ENCODE measurements at places on chromosomes 5 and 9.

- no peak for DNase-seq
These were observed 124.3 kb upstream of the RAI14 start for GRCh38 chr5:34531751-34532360.

DNA sequence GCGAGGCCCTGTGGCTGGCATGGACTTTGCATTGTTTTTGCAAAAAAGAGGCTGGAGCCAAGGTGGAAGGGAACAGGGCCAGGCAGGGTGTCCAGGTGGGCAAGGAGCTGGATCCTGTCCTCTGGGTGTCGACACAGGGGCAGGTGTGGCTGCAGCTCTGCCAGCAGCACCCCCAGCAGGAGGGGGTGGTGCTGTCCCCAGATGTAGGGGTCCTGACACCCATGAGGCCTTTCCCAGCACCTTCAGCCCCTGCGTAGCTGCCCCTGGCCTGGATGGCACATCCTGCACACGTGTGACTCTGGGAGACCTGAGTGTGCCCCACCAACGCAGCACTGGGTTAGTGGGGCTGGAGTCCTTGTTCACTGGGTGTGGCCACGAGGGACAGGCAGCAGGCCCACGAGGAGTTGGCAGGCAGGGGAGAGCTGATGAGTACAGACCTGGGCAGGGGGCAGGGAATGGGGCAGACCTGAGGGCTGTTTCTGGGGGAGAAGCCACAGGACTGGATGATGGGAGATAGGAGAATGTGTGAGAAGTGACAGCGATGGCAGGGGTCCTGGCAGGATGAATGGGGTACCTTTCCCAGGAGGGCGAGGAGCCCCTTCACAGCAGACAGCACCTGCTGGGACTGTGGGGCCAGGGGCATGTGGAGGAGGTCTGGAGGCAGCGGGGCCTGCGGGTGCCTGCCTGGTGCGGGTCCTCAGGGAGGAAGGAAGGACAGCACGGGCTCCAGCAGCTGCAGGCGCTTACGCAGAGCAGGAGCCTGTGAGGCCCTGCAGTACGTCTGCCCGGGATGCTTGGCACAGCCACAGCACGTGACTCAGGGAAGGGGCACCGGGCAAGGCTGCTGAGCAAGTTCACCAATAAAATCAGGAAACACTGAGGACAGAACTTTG, 3.6 kb upstream of the RASGEF1C start:
- DNase-seq, result no peak

DNA sequence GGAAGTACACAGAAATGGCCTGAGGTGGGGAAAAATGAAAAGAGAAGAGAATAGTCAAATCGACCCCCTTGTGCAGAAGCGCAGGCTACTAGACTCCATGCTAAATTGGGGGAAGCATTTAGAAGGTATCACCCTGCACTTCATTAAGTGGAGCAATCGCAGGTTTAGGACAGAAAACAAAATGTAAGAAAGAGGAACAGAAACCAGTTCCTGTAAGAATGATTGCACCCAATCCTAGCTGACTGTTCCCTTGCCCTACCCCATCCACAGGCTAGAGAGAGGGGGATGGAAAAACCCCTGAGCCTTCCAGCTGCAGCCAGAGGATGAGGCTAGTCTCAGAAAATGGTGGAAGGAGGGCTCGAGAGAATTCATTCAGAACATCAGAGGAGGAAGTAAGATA, 23.9 kb upstream of the PPP1R2B start:
- DNase-seq, result no peak

DNA sequence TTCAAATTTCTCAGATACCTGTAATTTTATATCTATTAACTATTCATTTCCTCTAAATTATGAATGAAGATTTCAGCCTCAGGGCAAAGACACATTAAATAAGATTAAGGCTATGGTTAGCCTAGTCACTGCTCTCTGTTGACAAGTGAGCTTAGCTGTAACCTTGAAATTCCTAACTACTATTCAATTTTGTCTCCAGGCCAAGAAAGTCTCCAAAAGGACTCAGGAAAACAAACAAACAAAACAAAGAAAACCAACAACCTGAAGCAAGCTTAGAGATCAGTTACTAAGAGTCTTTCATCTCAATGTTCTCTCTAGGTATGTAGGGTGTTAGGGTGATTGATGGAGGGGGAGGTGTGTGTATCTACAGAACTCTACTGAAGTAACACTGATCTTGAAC, 9.6 kb upstream of the CTNNAL1 start:
- no peak for DNase-seq

DNA sequence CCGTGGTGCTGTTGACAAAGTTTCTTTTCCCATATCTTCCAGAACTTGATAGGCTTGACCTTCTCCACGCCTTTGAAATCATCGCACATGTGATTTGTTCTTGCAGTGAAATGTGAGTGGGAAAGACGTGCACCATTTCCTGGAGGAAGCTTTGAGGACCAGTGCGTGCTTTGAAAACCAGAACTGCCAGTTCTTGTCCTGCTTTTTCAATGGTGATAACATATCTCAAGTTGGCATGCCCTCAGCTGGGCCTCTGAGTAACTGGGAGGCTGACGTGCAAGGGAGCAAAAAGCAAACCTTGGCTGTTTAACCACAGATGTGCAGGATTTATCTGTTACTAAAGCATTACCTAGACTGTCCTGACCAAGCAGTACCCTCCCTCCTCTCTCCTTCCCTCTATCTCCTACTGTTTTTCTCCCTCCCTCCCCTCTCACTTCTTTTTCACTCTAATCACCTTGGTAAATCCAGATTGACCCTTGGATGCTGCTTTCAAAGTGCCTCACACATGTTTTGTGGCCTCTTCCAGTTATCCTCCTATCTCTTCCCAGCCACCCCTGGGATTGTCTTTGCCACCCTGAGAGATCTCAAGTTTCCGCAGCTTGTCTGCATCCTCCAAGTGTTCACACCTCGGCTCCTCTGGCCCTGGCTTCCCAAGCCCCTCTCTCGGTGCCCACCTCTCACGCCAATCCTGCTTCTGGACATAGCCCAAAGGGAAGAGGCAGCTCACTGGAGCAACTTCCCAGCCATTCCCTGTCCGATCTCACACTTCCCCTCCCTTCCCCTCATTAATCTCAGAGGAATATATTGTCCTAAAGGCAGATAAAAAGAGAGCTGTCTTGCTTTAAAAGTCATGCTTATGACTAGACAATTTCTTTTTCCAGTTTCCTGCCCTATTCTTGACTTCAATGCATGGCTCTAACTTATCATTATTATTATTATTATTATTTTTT, 198.3 kb downstream of the ERCC6L2 start:
- peak; percentile 31 for DNase-seq

- DNase-seq, result no peak
These were observed 50.4 kb downstream of the PPIC start for GRCh38 chr5:122985954-122986721.
